ENCODE measurements at places on chromosomes 5 and 9.

GRCh38 chr9:131698618-131698985 is 41.3 kb downstream of the RAPGEF1 start:
- no peak for DNase-seq

GRCh38 chr9:16514131-16514530 is 356.3 kb downstream of the BNC2 start:
- no peak for DNase-seq

GRCh38 chr5:136064510-136064909 is 35.7 kb downstream of the TGFBI start:
- no peak for DNase-seq

GRCh38 chr5:151215546-151215880 is 8.4 kb downstream of the CCDC69 start:
- DNase-seq, result no peak

- DNase-seq, result no peak
Observed at GRCh38 chr5:127707209-127707608, 4.0 kb downstream of the CCDC192 start.

DNA sequence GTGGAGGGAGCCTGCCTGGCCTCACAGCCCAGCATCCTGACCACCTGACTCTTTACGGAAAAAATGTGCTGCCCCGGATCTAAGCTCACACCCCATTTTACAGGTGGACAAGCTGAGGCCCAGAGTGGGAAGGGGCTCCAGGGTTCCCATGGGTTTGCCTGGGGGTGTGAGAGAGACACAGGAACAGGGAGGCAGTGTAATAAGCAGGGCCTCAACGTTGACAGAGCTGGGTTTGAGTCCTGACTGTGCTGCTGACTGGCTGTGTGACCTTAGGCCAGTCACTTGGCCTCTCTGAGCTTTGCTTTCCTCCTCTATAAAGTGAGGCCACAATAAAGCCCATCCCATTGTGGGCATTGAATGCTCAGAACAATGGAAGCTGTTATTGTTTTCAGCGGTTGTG is 73.7 kb downstream of the HMCN2 start:
- no peak for DNase-seq

DNA sequence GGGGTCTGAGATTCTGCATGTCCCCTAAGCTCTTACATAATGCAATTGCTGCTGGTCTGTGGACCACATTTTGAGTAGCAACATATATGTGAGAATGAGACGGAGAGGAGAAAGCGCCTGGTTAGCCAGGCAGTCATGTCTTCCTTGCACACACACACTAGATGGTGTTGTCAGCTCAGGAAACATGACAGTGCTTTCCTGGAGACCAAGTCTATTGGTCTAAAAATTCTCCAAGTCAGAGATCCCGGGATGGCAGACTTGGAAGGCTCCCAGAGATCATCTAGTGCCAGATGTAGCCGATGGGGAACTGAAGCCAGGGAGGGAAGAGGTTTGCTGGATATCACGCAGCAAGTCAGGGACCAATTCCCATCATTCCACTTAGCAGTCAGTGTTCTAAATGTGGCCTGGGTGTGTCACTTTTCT is 53.4 kb downstream of the GALNT12 start:
- DNase-seq, result no peak

DNA sequence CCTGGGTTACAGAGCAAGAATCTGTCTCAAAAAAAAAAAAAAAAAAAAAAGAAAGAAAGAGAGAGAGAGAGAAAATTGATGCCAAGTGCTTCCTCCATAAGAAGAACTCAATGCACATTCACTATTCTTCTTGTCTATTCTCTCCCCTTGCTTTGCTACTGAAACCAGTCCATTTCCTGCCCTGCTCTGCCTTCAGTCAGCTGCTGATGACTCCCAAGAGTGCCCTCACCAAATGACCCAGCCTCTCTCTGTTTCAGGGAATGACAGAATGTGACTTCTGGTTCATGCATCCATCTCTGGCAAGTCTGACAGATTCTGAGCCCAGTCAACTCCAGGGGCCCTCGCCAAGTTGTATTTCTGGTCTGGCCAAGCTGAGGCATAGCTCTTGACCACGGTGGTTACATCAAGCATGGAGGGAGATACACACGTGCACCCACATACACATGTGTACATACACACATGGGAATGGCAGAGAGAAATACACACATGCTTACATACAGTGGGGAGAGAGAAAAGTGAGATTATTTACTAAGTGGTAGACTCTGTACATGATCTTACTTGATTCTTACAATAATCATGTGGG is 106.2 kb downstream of the NSG2 start:
- DNase-seq, result no peak

- no peak for DNase-seq
Observed at GRCh38 chr9:109246533-109246932, 74.3 kb downstream of the EPB41L4B start.

GRCh38 chr5:157606046-157606445 is 30.5 kb upstream of the ADAM19 start:
- DNase-seq, result no peak

- no peak for DNase-seq
Observed at GRCh38 chr5:177410575-177410974, 1.2 kb upstream of the F12 start.

GRCh38 chr5:142408536-142408935 is 83.7 kb upstream of the SPRY4 start:
- no peak for DNase-seq

DNA sequence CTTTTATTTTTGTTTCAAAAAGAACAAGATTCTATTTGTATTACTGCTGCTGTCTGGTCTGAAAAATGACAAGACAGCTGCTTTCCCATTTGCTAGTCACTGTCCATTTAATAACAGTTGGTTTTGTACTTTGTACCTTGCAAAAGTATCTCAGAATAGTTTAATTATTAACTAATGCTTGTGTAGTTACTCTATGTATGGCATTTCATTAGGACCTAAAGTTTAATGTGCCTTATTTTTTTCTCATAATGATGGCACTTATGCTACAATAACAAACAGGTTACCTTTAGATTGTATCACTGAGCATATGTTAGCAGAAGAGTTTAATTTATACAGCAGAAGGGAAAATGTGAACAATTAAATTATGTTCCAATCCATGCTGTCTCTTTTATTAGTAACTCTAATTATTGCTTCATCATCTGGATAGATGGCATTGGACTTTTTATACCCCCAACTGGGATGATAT is 134.2 kb downstream of the CDH10 start:
- DNase-seq, result no peak

GRCh38 chr5:39262981-39263380 is 43.6 kb upstream of the FYB1 start:
- DNase-seq, result no peak

DNA sequence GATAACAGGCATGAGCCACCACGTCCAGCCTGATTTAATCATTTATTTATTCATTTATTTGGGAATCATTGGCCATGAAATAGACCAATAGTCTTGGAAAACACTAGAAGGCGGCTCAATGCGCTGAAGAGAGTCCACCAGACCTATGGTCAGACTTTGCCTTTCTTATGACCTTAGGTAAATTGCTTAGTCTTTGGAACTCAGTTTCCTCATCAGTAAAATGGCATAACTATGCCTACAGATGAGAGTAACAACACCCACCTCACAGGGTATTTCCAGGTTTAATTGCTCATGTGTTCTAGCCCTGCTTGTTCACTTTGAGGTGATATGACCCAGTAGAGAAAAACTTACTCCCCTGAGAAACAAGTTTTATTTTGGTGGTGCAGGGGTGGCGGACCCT is 38.2 kb upstream of the CPEB4 start:
- no peak for DNase-seq

DNA sequence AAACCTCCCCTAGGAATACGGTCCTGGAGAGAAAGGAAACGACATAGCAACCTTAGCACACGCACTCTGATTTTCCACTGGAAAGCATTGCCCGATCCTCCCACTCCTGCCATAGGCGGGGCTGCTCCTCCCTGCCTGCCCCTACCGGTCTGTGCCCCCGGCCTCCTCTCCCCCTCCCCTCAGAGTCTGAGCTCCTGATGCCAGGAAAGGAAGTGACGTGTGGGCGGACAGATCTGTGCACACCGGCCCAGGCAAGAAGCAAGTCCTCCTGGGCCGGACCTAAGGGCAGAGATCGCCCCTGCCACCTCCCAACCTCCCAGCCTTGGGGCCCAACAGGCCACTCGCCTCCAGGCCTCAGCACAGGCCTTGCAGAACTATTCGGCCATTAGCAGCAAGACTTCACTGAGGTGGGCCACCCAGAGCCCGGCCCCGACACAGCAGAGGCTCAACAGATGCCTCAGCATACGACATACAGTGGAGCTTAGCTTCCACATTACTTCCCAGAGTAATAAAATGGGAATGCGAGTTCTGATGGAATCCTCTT is 7.2 kb downstream of the NINJ1 start:
- no peak for DNase-seq

DNA sequence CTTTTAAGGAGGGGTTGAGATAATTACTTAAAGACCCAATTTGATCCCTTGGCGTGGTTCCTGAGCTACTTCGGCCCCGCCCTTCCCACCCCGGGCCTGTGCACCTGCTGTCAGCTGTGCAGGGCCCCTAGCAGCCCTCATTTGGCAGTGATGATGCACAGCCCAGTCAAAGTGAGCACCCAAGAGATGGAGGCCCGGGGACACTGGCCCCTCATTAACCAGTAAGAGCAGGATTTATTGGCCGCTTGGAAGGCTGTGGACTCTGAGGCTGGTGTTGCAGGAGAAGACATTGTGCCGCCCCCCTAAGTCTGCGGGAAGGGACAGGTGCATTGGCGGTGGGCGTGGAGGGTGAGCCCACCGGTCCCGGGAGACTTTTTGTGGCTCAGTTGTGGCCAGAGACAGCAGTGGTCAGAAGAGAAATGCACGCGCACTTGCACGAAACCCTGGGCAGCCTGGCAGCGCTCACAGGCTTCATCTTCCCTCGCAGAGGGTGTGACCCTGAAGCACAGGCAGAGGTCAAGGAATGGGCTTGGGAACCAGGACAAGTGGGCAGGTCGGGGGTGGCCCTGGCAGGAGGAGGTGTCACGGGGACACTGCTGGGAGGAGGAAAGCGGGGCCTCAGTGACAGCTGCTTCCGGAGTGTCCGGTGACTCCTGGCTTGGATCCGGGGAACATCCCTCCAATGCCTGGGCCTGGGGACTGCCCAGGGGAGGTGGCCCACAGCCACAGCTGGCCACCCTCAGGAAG is 74.0 kb upstream of the RXRA start:
- DNase-seq, result no peak

DNA sequence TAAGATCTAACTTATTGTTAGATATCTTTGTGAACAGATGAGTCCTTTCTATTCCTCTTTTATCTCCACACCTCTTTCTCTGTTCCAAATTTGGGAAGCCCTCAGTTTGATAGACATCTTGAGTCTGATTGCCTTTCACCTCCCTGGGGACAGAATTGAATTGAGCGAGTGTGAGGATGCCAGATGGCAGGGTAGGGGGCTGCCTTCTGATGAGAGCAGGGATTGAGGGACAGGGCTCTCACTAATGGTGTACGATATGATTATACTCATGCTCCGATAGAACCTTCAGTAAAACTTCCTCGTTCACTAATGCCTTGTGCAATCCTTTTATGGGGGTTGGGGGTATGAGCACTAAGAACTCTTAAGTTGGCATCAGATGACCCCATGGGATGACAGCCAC is 172.1 kb upstream of the DAP start:
- no peak for DNase-seq

- no peak for DNase-seq
Observed at GRCh38 chr5:56094579-56095361, 100.0 kb upstream of the IL6ST start.

DNA sequence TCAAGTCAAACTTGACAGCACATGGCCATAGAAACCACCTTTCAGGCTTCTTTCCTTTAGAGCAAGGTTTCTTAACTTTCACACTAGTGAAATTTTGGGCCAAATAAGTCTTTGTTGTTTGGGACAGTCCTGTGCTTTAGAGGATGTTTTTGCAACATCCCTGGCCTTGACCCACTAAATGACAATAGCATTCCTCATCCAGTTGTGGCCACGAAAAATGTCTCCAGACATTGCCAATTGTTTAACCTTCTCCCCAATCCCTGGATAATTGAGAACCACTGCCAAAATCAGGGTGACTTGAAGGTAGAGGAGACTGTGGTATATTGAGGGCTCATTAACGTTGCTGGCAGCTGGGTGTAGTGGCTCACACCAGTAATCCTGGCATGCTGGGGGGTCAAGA is 72.0 kb downstream of the ALDH1A1 start:
- DNase-seq, result no peak

DNA sequence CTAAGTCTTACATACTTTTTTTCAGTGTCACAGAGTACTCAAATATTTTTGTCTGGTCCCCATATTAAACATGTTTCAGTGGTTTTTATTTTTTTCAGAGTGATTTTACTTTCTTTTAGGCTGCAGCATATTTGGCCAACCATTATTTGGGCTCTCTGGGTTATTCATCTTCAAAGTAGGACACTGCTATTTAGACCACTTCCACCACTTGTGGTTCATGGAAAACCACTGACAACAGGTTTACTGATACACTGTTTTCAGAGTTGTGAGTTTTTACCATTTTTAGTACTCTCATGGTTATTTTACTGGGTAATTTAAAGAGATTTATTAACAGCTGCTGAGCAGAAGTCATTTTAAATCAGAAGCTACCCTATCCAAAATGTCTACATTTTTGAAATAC is 437.6 kb downstream of the KIAA0825 start:
- no peak for DNase-seq

Measured in NCI-H2081 treated with DMSO at 0.1 percent for 48 hours (cell line).